ENCODE measurements at places on chromosomes 11 and 22.
A peak's percentile ranks its signal among the peaks of the same experiment; 100 is the strongest.

- DNase-seq, result no peak
Measured at GRCh38 chr11:91587131-91587530, 637.5 kb upstream of the FAT3 start.

DNA sequence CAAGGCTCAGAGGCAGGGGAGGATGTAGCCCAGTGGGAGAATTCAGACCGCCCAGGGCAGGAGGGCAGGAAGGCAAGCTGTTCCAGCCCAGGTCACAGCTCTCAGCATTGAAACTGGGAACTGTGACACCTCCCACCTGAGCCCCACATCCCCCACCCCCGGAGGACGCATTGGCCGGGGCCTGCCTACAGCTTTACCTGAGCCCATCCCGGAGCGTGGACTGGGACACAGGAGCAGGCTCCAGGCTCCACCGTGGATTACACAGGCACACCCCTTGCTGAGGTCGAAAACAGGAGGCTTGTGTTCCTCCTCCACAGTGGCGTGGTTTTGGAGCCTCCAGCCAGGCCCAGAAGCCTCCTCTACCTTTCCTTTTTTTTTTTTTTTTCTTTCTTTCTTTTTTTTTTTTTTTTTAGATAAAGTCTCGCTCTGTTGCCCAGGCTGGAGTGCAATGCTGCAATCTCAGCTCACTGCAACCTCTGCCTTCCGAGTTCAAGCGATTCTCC lies 9.1 kb upstream of the PGA3 start:
- DNase-seq, result no peak

- DNase-seq, result no peak
Measured at GRCh38 chr22:32475468-32476010, 928 bp downstream of the FBXO7 start.

DNA sequence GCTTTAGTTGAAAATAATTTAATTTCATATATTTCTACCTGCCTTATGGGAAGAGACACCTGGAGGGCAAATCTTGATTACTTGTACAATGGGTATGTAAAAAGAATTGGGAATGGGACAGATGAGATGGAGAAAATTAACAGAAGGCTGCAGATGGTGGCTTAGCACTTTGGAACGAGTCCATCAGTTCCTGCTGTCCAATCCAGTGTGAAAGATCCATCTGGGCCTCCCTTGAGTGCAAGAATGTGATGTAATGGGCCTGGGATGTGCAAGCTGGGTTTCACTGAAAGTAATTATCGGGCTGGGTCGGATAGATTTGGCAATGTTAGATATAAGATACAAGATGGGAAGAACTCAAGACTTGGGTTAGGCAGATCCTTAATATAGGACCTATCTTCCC lies 42.0 kb downstream of the CECR2 start:
- peak; percentile 27 for DNase-seq

- DNase-seq, result no peak
Measured at GRCh38 chr11:134668796-134669195, 256.8 kb upstream of the B3GAT1 start.

GRCh38 chr11:57481915-57482781 lies 21.8 kb downstream of the RTN4RL2 start:
- no peak for DNase-seq

GRCh38 chr11:46718155-46719019 lies 626 bp upstream of the F2 start:
- no peak for DNase-seq

DNA sequence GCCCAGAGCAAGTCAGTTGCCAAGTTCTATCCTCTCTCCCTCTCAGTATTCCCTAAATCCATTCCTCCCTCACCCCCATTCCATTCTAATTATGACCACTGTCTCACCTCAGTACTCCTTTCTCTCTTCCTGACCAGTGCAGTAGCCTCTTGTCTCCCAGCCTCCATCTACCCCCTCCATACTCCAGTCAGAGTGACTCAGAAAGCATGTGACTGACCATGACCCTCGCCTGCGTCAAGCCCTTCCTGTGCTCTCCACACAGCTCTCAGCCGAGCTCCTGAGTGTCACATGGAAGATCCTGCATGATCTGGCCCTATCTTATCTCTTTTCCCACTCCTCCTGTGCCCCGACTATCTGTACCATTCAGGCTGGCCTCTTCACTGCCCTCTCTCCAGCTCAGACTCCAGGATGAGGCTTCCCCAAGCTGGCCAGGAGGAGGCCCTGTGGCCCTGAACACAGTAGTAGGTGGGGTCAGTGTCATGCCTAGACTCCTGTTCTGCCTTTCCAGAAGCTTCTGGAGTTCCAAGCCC lies 42.6 kb downstream of the NEU3 start:
- DNase-seq, result peak; percentile 57

GRCh38 chr22:49372530-49373288 lies 455.0 kb downstream of the BRD1 start:
- DNase-seq, result no peak

GRCh38 chr11:115886422-115886733 lies 382.2 kb upstream of the CADM1 start:
- no peak for DNase-seq

DNA sequence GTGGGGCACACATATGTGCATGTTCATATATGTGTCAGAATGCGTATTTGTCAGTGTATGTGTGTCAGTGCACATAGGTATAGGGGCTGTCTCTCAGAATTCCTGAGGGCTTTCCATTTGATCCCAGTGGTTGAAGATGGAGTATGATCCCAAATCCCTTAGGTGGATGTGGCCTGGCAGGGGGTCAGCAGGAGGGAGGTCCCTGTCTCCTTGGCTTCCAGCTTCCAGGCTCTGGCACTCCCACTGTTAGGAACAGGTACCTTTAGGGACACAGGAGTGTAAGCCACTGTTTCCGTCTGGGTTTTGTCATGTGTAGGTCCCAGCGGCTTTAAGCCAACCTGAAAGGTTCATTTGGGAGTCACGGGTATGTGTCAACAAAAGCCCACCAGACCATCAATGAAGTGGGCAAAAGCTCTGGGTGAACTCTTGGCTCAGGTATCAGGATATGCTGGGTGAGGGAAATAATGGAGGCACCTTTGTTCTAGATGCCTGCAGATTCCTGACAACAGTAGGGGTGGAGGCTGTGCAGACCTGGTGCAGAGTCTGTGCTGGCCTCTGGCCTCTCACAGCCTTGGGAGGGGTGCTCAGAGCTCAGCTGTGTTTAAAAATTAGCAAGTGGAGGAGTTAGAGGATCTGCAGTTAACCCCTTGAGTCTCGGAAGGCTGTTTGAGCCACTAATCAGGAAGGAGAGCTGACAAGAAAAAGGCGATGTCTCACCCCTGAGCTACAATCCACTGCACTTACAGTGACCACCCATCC lies 9.0 kb downstream of the KCNQ1OT1 start:
- no peak for DNase-seq

GRCh38 chr11:446891-447290 lies 3.2 kb upstream of the PTDSS2 start:
- DNase-seq, result no peak

- DNase-seq, result no peak
Measured at GRCh38 chr11:72780296-72781062, 13.4 kb downstream of the STARD10 start.

- DNase-seq, result peak; percentile 81
Measured at GRCh38 chr22:30754971-30755758, 60.5 kb downstream of the OSBP2 start.

DNA sequence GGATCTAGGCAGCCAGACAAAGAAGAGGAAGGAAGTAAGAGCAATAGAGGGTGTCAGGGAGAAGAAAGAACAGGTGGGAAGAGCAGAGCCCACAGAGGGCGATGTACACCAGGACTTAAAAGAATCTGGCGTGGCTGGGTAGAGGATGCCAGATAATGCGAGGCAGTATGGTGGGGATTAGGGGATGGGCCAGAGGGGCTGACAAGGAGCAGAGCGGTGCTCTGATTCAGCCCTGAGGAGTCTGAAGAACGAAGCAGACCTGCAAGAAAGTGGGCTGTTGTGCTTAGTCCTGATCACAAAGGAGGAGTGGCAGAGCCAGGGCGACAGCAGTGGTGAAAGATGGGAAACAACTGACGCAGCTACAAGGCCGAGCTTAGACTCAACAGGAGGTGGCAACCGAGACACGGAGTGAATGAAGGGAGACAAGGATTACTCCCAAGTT lies 163.7 kb downstream of the LARGE1 start:
- no peak for DNase-seq

DNA sequence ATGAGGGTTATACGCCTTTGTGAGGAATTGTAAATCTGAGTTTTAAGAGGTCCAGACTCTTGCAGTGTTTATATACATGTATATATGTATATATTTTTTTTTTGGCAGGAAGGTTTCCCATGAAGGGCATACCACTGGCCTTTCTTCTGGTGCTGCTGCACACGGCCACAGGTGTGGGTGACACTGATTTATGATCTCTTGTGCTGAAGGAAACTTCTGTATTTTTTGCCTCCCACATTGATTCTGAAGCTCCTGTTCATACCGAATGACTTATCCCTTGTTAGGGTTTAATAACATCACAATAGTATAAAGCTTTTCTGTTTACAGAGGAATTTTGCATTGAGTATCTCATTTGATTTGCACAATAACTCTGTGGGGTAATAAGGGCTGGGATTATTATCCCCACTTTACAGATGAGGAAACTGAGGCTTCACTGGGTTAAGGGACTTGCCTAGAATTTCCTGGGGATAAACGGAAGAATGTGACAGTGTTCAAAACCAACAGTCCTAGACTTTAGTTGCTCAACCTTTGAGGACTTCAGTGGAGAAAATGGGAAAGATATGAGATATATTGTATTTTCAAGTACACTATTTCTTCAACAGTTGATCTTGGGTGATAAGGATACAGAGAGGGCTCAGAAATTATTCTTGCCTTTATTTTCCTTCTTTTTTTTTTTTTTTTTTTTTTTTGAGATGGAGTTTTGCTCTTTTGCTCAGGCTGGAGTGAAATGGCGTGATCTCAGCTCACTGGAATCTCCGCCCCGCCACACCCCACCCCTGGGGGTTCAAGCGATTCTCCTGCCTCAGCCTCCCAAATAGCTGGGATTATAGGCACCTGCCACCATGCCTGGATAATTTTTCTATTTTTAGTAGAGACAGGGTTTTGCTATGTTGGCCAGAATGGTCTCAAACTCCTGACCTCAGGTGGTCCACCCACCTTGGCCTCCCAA lies 70.1 kb downstream of the MICAL2 start:
- DNase-seq, result peak; percentile 56

DNA sequence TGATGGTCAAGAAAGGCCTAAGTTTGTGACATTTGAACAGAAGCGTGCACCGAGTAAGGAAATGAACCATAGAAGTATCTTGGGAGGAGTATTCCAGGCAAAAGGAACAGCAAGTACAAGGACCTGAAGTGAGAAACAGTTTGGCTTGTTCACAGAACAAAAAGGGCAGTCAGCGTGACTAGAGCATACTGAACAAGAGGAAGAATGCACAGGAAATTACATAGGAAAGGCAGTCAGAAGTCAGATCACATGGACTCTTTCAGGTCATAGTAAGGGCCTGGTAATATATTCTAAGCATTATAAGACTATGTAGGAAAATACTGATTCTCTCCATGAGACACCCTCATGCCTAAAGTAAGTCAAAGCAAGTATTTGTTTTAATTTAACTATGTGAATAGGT lies 52.3 kb upstream of the GAB2 start:
- no peak for DNase-seq

- DNase-seq, result peak; percentile 71
Measured at GRCh38 chr11:96012086-96012824, 88.3 kb upstream of the MTMR2 start.

DNA sequence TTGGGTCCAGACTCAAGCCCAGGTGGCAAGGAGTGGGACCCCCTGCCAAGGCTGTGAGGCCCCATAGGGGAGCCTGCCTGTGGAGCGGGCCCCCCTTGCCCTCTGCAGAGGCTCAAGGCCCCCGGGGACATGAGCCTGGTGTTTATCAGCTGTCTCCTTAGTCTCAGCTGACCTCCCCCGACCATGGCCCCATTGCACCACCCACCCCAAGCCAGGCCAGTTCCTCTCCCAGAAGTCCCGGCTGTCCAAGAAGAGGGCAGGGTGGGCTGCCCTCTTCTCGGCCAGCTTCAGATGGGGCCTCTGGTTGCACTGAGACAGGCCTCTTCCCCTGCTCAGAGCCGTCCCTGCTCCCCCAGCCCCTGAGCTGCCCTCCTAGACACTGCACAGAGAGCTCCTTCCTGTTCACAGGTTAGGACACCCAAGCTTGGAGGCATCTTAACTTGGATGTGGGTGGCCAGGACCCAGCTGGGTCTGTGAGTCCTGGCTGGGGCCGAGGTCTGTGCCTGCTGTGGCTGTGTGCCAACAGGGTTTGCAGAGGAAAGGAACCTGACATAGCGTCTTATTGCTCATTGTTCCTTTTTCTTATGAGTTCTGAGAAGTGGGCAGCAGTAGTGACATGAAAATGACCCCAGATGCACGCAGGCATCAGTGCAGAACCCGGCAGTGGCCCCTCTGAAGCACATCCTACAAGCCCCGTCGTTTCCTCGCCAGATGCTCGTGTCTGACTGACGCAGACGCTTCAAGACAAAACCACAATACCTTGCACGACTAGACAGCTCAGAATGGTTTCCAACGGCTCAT lies 5.4 kb downstream of the TRABD start:
- DNase-seq, result no peak

DNA sequence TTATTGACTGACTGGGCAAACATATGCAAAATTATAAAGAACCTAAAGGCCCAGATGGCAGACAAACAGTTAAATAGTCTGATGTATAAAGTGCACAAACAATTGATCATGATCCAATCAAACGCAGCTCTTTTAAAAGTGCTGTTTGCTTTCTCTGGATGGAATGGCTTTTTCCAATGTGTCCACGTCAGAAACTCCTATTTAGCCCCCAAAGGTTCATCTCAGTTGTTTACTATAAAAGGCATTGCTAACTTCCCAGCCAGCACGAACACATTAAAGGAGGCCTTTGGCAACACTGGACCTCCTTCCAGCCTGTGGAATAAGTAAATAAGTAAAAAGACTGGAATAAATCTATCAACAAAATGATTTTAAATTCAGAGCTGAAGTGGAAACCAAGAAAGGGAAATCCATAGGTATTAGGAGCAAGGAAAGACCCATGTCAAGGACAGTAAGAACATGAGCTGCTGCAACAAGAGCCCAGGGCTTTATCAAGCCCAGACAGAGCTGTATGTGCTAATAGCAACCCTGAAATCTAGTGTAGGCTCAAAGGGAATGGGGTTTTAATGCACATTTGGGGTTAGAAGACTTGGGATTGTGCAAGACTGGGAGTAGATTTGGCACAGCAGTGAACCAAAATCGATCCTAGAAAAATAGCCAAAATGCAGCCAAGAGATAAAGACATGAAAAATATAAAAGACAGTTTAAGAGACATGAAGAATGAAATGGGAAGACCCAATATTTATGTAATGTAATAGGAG lies 105.4 kb downstream of the EFCAB6 start:
- DNase-seq, result no peak

DNA sequence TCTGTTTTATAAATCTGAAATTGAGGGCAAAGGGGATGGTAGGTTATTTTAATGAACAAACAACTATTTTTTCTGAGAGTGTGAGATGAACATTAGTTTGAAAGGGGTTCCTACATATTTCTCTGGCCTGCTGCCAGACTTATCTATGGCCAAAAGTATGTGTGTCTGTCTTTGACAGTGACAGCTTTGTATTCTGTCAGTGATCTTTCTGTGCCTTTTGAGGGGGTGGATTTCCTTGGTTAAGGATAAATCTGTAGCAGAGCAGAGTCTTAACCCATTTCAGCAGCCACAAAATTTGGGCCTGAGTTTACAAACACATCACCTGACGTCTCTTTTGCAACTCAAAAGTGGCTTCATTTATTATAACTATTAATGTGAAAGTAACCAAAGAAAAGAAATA lies 30.9 kb downstream of the ZFTA start:
- DNase-seq, result no peak
